ENCODE measurements at places on chromosomes 7 and 10. TPM values are rescaled to one million over a fixed set of nuclear protein-coding genes. Genes with fewer than 3 reads are reported as not detected.

LRRC61 gene
- polyA plus RNA-seq: 29.1 TPM

GPR26 gene
- polyA plus RNA-seq: not detected

C10orf143 gene
- polyA plus RNA-seq: 21.1 TPM

RET gene
- polyA plus RNA-seq: 0.05 TPM

LGI1 gene
- not detected for polyA plus RNA-seq

SLC39A12 gene
- polyA plus RNA-seq: not detected

CHN2 gene
- 3.0 TPM for polyA plus RNA-seq

C10orf90 gene
- not detected for polyA plus RNA-seq

BAZ1B gene
- polyA plus RNA-seq: 22.4 TPM

CFAP70 gene
- polyA plus RNA-seq: 0.43 TPM

VSIR gene
- 73.6 TPM for polyA plus RNA-seq

PANK1 gene
- 0.86 TPM for polyA plus RNA-seq

FGFBP3 gene
- 2.2 TPM for polyA plus RNA-seq

ANXA8L1 gene
- not detected for polyA plus RNA-seq

PPP1R17 gene
- polyA plus RNA-seq: not detected

RNF32 gene
- polyA plus RNA-seq: 3.9 TPM

SLC29A4 gene
- not detected for polyA plus RNA-seq

TMEM225B gene
- 1.6 TPM for polyA plus RNA-seq

SFRP4 gene
- not detected for polyA plus RNA-seq

CFTR gene
- polyA plus RNA-seq: not detected

MRPS33 gene
- 59.7 TPM for polyA plus RNA-seq

FAM25A gene
- not detected for polyA plus RNA-seq

SFMBT2 gene
- 1.6 TPM for polyA plus RNA-seq

NUPR2 gene
- polyA plus RNA-seq: not detected

PPP1R3A gene
- not detected for polyA plus RNA-seq

AGR3 gene
- not detected for polyA plus RNA-seq

SEMA4G gene
- polyA plus RNA-seq: not detected

AKR1D1 gene
- polyA plus RNA-seq: not detected

SNCG gene
- not detected for polyA plus RNA-seq

All from IgD-negative memory B cell (primary cell).